ENCODE measurements at places on chromosomes 12 and 14.

DNA sequence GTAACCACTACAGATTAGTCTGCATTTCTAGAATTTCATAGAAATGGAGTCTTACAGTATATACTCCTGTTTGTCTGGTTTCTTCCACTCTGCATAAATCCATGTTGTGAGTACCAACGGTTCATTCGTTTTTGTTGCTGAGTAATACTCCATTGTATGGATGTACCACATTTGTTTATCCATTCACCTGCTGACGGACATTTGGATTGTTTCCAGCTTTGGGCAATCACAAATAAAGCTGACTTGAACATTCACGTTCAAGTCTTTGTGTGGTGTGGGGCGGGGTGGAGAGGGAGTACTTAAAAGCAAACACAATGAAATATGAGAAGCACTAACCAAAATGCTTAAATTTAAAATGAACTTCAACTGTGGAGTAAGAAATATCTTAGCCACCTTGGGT, 7.1 kb downstream of the HECTD4 start:
- H3K27ac ChIP-seq, result no peak overlapping the region
- H3K4me1 ChIP-seq, result peaks cover 13% of the 10 kb centered on the region
- H3K36me3 ChIP-seq, result no peaks in the 10 kb centered on the region
- DNase-seq, result no peak
- no peaks in the 10 kb centered on the region for H3K27me3 ChIP-seq

- peaks cover 3% of the 10 kb centered on the region for H3K4me1 ChIP-seq
- H3K27me3 ChIP-seq, result peaks cover 9% of the 10 kb centered on the region
- H3K4me3 ChIP-seq, result no peak overlapping the region
- no peak overlapping the region for H3K27ac ChIP-seq
- no peaks in the 10 kb centered on the region for H3K36me3 ChIP-seq
- no peak for DNase-seq
Observed at GRCh38 chr12:38911611-38912010, 6.2 kb upstream of the CPNE8 start.

- no peak for DNase-seq
- H3K27ac ChIP-seq, result peak overlapping the region; percentile 97
- peaks cover 44% of the 10 kb centered on the region for H3K4me1 ChIP-seq
- peaks cover 10% of the 10 kb centered on the region for H3K36me3 ChIP-seq
- H3K27me3 ChIP-seq, result no peaks in the 10 kb centered on the region
Observed at GRCh38 chr14:35284506-35284905, 7.7 kb upstream of the PSMA6 start.

- H3K36me3 ChIP-seq, result no peaks in the 10 kb centered on the region
- peaks cover 78% of the 10 kb centered on the region for H3K27me3 ChIP-seq
- DNase-seq, result peak; percentile 54
- no peak within 1 kb of the TSS for H3K4me3 ChIP-seq
- peaks cover 4% of the 10 kb centered on the region for H3K4me1 ChIP-seq
Observed at GRCh38 chr12:53938326-53939140, at the start of gene HOXC13. TSS of gene HOXC13 (plus strand) at chr12:53938831. CDS start at chr12:53938907, 76 bp downstream.

DNA sequence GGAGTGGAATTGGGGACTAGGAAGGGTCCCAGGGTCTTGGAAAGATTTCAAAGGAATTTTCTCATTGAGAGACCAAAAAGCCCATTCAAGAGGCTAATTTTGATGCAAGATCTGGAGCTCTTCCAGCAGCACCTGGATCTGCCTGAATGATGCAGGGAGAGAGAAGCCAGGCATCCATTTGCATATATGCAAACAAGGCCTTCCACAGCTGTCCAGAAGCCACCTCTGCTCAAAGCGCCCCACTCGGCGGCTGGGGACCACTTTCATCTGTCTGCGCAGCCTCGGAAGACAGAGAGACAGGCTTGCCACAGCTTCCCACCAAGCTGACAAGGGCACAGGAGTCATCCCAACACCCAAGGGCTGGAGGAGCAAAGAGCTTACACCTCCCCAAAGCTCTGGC, 295.6 kb downstream of the DPF3 start:
- H3K36me3 ChIP-seq, result no peaks in the 10 kb centered on the region
- H3K4me1 ChIP-seq, result peaks cover 23% of the 10 kb centered on the region
- peaks cover 27% of the 10 kb centered on the region for H3K27me3 ChIP-seq

DNA sequence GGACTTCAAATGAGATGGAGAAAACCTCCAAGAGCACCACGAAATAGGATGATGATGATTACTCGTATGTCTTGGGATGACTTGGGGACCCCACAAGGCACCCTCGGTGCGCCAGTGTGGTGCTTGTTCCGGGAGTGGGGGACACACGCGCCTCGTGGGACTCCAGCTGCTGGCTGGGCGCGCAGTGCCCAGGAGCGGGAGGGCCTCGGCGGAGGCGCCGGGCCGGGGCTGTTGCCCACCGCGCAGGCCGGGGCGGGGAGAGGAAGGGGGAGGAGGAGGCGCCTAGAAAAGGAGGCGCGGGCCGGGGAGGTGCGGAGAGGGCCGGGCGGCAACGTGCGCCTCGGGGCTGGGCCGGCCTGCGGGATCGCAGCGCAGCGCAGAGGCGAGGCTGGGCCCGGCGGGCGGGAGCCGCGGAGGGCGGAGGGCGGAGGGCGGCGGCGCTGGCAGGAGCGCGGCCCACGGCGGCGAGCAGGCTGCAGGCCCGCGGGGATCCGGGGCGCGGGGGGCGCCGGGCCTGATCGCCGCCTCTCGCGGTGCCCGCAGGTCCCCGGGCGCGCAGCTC, at the start of gene RFLNA:
Gene RFLNA, plus strand, starts transcription at position 314 of the 562 bp plus-strand sequence. CDS start 337 bp downstream, outside the sequence.
- peaks cover 20% of the 10 kb centered on the region for H3K27me3 ChIP-seq
- H3K36me3 ChIP-seq, result no peaks in the 10 kb centered on the region
- H3K4me3 ChIP-seq, result no peak within 1 kb of the TSS
- H3K4me1 ChIP-seq, result no peaks in the 10 kb centered on the region

GRCh38 chr12:116694653-116695463, 43.0 kb downstream of the SPRING1 start:
- peaks cover 28% of the 10 kb centered on the region for H3K27me3 ChIP-seq
- H3K4me3 ChIP-seq, result no peak overlapping the region
- H3K36me3 ChIP-seq, result no peaks in the 10 kb centered on the region
- no peak for DNase-seq

DNA sequence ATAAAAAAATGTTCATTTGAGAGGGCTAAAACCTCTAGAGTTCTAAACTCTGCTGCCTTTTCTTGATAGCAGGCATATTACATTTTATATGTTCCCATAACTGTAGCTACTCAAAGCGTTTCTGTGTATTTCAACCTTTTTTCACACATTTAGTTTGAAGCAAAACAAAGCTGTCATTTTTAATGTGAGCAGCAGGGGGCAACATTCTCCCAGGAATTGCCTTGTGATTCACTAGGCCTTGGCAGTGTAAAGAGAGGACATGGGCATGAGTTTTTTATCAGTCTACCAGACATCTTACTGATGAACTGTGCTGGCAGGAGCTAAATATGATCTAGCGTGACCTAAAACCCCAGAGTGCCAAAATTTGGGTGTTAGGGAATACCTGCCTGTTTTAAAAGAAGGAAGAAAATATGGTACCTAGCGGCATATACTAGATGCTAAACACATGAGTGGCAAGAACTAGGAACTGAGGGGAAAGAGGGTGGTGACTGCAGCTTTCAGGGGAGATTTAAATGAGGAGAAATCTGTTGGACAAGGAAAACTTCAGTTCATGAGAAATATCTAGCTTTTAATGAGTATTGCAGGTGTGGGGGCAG, 65.3 kb downstream of the IFT43 start:
- H3K4me3 ChIP-seq, result no peak overlapping the region
- H3K4me1 ChIP-seq, result no peaks in the 10 kb centered on the region
- DNase-seq, result peak; percentile 72
- H3K27me3 ChIP-seq, result no peaks in the 10 kb centered on the region
- no peaks in the 10 kb centered on the region for H3K36me3 ChIP-seq
- H3K27ac ChIP-seq, result no peak overlapping the region

GRCh38 chr12:2136901-2137300, 84.1 kb downstream of the CACNA1C start:
- no peaks in the 10 kb centered on the region for H3K36me3 ChIP-seq
- H3K4me1 ChIP-seq, result no peaks in the 10 kb centered on the region
- H3K27ac ChIP-seq, result no peak overlapping the region
- DNase-seq, result no peak
- H3K27me3 ChIP-seq, result no peaks in the 10 kb centered on the region

- H3K27ac ChIP-seq, result no peak overlapping the region
- H3K4me1 ChIP-seq, result no peaks in the 10 kb centered on the region
- DNase-seq, result no peak
- no peaks in the 10 kb centered on the region for H3K27me3 ChIP-seq
- H3K4me3 ChIP-seq, result no peak overlapping the region
Observed at GRCh38 chr14:99359906-99360305, 87.9 kb upstream of the BCL11B start.

GRCh38 chr12:116162071-116162470, 115.4 kb downstream of the MED13L start:
- H3K27me3 ChIP-seq, result no peaks in the 10 kb centered on the region
- H3K36me3 ChIP-seq, result no peaks in the 10 kb centered on the region
- peaks cover 57% of the 10 kb centered on the region for H3K4me1 ChIP-seq
- DNase-seq, result no peak

GRCh38 chr12:2680676-2681039, 114.1 kb upstream of the FKBP4 start:
- H3K27ac ChIP-seq, result no peak overlapping the region
- no peak for DNase-seq
- H3K4me1 ChIP-seq, result peaks cover 7% of the 10 kb centered on the region
- no peak overlapping the region for H3K4me3 ChIP-seq
- H3K36me3 ChIP-seq, result peaks cover 2% of the 10 kb centered on the region

- peaks cover 2% of the 10 kb centered on the region for H3K27me3 ChIP-seq
- H3K4me3 ChIP-seq, result no peak overlapping the region
- H3K27ac ChIP-seq, result no peak overlapping the region
- H3K4me1 ChIP-seq, result no peaks in the 10 kb centered on the region
Observed at GRCh38 chr12:90355711-90356355, 599.1 kb downstream of the CCER1 start.

- H3K4me3 ChIP-seq, result peak overlapping the region; percentile 1
- peak overlapping the region; percentile 57 for H3K27ac ChIP-seq
- H3K27me3 ChIP-seq, result no peaks in the 10 kb centered on the region
- H3K4me1 ChIP-seq, result peaks cover 59% of the 10 kb centered on the region
- H3K36me3 ChIP-seq, result peaks cover 12% of the 10 kb centered on the region
Observed at GRCh38 chr12:11727133-11727664, 77.7 kb downstream of the ETV6 start.

DNA sequence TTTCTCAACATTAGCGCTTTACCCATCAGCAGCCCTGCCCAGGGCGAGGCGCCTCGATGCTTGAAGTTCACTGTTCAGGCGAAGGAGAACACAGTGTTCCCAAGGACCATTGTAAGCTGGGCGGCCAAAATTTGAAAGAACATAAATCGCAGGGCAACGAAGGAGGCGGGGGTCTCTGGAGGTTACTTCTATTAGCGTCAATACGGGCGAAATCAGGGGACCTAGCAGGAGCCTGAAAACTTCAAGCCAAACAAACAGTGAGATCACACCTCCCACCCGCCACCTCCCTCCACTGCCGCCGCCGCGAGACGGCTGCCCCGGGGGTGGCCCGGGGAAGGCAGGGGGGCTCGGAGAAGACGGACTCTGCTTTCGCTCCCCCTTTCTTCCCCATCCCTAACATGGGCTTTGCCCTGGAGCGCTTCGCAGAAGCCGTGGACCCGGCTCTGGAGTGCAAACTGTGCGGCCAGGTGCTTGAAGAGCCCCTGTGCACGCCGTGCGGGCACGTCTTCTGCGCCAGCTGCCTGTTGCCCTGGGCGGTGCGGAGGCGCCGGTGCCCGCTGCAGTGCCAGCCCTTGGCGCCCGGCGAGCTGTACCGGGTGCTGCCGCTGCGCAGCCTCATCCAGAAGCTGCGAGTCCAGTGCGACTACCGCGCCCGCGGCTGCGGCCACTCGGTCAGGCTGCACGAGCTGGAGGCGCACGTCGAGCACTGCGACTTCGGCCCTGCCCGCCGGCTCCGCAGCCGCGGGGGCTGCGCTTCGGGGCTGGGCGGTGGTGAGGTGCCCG, at the start of gene PDZRN4:
Gene PDZRN4, plus strand, starts transcription at position 263 of the 783 bp plus-strand sequence.
- no peak within 1 kb of the TSS for H3K27ac ChIP-seq
- no peak for DNase-seq
- no peaks in the 10 kb centered on the region for H3K4me1 ChIP-seq
- H3K36me3 ChIP-seq, result no peaks in the 10 kb centered on the region
- no peak within 1 kb of the TSS for H3K4me3 ChIP-seq

Measured in activated CD8-positive, alpha-beta T cell treated with anti-CD3 and anti-CD28 coated beads for 36 hours (primary cell).